ENCODE measurements at places on chromosomes 7 and 10. TPM values are rescaled to one million over a fixed set of nuclear protein-coding genes. Genes with fewer than 3 reads are reported as not detected.
A peak's percentile ranks its signal among the peaks of the same experiment; 100 is the strongest.

CYP3A5 gene
- total RNA-seq = 1.1 TPM

RARRES2 gene
- not detected for total RNA-seq

DLX6 gene
- total RNA-seq = not detected

CALML3 gene
- 4.7 TPM for total RNA-seq

TMEM139 gene
- total RNA-seq = 7.6 TPM

- DNase-seq = peak; percentile 98
These were observed 183.2 kb downstream of the PRPF18 start for GRCh38 chr10:13769946-13770345.

DNA sequence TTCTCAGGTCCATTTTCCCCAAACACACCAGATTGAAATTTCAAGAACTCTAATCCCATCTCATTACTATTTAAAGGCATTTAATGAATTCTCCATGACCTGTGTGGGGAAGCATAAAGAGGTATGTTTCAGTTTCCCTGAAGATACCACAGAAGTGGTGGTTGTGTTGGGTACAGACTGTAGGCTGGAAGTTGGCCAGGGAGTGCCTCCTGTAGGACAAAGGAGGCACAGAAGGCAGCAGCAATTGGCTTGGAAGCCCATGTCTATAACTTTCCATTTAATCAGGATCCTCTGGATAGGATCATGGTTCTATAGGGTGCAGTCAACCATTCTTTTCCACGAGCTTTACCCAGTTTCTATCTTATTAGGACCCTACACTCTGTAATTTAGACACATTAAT is 8.6 kb upstream of the BET1 start:
- DNase-seq = no peak

DNA sequence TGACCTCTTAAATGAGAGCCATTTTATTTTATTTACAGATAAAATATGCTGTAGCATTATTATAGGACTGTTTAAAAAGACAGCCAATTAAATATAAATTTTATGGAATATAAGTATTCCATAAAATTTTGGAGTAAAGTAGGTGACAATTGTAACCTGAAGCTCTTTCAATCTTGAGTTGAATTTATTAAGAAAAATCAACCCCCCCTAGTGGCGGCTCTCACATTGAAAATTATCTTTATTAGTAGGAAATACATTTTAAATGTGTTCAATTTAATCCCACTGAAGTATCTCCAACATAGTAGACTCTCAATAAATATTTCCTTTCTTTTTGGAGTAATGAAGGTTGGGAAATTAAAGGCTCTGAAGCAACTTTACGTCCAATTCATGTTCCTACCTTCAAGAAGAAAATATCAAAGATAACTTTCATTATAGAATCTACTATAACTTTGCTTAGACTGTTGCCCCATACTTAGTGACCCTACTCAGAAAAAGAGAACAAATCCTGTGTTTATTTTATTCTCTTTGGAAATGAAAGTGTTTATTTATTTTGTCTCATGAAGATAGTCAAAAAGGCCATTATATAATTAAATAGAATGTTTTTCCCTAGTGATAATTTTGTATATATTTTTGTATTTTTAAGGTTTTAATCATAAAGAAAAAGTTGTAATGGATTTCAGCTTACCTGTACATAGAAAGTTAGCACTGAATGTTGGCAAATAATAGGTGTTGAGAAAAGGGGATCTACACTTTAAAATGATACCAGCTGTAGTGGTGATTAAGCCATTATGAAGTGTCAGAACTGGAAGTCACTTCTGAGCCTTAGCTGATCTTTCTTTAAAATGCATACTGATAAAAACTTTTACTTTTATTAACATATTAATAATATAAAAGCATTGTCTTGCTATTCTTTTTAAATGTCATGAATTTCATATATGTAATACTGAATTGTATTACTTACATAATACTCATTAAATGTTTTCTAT is 3.3 kb downstream of the AHR start:
- no peak for DNase-seq

- DNase-seq = no peak
These were observed 14.7 kb downstream of the SHH start for GRCh38 chr7:155797262-155798250.

GRCh38 chr10:132652446-132652845 is 114.9 kb downstream of the INPP5A start:
- DNase-seq = no peak

GRCh38 chr10:30770229-30770628 is 140.7 kb upstream of the LYZL2 start:
- DNase-seq = no peak

DNA sequence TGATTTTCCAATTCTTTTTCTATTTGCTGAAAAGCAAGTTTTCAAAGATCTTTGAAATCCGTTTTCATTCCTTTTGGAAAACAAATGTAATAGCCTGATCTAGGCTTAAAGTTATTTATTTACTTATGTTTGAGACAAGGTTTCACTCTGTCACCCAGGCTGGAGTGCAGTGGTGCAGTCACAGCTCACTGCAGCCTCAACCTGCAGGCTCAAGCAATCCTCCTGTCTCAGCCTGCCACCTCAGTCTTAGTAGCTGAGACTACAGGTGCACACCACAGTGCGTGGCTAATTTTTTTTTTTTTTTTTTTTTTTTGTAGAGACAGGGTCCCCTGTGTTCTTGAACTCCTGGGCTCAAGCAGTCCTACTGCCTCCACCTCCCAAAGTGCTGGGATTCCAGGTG is 4.6 kb downstream of the ST7 start:
- no peak for DNase-seq

GRCh38 chr7:111107579-111107978 is 16.7 kb downstream of the LRRN3 start:
- DNase-seq = no peak

- no peak for DNase-seq
These were observed 102.1 kb downstream of the MPP7 start for GRCh38 chr10:28200775-28201174.
